A549 treated with RU486 at 1 μM for 4 hours (cell line): ENCODE measurements at places on chromosomes 4 and X. TPM values are rescaled to one million over a fixed set of nuclear protein-coding genes. Genes with fewer than 3 reads are reported as not detected.

The BTC gene
- 1.0 to 1.3 TPM (median 1.3 TPM) in 5 replicates for total RNA-seq

The HMGB3 gene
- total RNA-seq = 133 to 190 TPM (median 142 TPM) in 5 replicates

The TKTL1 gene
- total RNA-seq = not detected in 5 replicates

The SLC6A14 gene
- total RNA-seq = 0.02 TPM in 2 of 5 replicates, not detected in the others

The TMEM154 gene
- 0.08 to 0.42 TPM (median 0.17 TPM) in 4 of 5 replicates, not detected in the other for total RNA-seq

The PF4V1 gene
- total RNA-seq = not detected in 5 replicates

The RAB9B gene
- total RNA-seq = 0.03 to 0.05 TPM (median 0.03 TPM) in 3 of 5 replicates, not detected in the others

The FRMD7 gene
- total RNA-seq = not detected in 5 replicates
